ENCODE measurements at places on chromosomes 5 and 9.

DNA sequence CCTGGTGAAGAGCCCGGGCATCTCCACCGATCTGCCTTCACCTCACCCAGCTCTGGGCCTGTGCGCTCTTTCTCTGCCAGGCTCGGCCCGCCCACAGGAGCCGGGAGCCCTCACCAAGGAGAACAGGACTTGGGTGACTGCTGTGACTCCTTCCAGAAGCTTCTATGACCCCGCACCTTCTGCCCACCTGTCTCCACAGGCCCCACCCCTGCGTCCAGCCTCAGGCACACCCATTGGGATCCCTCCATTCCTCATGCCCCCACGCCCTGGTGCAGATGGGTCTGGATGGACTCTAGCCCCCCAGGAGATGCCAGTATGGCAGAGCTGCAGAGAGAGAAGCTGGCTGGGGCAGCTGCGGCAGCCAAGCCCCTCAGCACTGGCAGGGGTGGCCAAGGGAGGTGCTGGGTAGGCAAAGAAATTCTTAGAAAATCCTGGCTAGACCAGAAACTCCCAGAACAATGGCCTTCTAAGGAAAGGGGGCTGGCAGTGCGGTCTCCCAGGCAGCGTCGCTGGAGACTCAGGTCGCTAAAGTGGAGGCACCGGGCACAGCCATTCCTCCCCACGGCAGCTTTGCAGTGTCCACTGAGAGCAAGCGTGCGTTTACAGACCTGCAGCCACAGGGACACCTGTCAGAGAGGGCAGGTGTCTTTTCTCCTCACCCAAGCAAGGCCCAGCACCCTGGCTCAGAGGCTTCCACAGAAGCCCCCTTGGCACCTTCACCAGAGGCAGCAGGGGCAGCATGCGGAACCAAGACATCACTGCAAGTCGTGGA lies 17.3 kb downstream of the LPCAT1 start:
- DNase-seq, result no peak

DNA sequence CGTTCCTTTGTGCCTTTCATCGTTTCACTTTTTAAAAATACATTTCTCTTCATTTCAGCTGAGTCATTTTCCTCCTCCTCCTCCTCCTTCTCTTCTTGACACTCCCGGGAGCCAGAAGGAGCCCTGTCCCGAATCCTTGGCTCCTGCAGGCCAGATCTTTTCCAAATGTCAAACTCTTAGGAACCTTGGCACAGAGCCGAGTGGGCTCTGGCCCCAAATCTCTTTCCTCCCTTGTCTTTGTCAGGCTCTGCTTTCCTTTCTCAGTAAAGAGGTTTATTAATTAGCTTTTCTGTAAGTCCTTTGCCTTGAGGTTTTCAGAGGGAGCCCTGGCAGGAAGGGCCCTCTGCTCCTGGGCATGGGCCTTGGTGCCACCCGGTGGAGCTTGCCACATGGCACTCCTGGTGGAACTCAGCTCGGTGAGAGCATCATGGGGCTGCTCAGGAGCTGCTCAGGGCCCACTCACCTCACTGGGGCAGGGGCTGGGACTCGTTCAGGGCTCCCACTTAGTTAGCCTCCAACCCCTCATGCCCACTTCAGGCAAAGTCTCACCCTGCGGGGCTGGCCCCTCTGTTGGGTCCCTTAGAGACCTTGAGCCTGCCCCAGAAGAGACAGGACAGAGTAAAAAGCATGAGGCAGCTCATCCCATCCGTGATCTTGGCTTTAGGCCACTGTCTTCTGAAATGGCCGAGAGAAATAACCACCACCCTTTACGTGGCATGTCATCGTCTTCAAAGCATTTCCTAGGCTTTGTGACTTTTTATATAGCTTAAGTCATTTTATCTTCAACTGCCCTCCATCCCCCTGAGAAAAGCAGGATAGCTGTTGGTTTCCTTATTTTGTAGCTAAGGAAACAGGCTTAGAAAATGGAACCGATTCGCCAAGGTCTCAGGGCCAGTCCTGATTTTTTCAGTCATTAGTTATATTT lies 17.1 kb downstream of the STC2 start:
- no peak for DNase-seq

GRCh38 chr5:121500310-121500709 lies 351.4 kb upstream of the FTMT start:
- DNase-seq, result no peak

DNA sequence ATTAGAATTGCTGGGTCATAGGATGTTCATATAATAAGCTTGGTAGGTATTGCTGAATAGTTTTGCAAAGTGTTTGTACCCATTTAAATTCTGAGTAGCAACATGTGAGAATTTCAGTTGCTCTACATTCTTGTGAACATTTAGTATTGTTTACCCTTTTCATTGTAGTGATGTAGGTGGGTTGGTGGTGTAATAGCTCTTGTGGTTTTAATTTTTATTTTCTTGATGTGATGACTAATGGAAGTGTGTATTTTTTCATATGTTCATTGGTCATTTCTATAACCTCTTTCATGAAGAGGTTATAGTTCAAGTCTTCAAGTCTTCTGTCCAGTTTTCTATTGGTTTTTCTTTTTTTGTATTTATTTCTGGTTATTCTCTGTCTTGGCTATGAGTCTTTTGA lies 34.4 kb downstream of the RASA1 start:
- no peak for DNase-seq

DNA sequence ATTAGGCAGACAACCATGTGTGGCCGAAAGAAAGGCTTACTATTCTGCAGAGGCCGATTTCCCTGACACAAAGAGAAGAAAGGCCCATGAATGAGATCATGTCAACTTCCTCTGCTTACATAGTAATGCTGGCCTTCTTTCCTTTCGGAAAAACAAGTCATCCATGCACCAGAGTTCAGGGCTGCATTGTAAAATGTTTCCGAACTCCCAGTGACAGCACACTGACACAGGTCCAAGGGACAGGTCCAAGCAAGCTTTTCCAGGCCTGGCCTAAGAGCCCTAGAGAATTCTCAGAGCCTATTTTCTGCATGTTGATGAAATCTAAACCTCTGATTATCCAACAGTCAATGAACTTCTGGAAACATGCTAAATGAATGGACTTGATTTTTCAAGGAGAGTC lies 140.9 kb downstream of the ZNF608 start:
- DNase-seq, result no peak
